ENCODE measurements at places on chromosomes 12 and 14.
A peak's percentile ranks its signal among the peaks of the same experiment; 100 is the strongest.

- peak; percentile 93 for DNase-seq
Measured at GRCh38 chr12:47079981-47080724, 394 bp upstream of the AMIGO2 start.

GRCh38 chr12:132356691-132357622 lies 27.6 kb upstream of the GALNT9 start:
- peak; percentile 97 for DNase-seq

GRCh38 chr12:48126953-48127630 lies 7.9 kb downstream of the PFKM start:
- DNase-seq: no peak

DNA sequence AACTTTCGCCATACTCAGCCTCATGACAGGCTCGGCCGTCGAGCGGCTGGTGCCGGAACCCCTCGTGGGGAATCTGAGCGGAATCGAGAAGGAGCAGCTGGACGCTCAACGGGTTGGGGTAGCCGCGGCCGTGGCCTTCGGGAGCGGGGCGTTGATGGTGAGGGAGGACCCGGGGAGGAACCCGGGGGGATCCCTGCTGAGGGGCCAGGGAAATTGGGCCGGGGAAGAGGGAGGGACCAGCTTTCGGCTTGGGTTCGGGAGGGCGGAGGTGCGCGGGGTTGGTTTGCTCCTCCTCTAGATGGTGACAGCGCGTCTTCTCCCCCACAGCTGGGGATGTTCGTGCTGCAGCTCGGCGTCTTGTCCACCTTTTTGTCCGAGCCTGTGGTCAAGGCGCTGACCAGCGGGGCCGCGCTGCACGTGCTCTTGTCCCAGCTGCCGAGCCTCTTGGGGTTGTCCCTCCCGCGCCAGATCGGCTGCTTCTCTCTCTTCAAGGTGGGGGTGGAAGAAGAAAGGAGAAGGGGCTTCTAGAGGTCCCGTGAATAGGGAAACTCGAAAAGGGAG lies 9.8 kb downstream of the ARHGEF25 start:
- DNase-seq: peak; percentile 87

- no peak for DNase-seq
Measured at GRCh38 chr14:103684871-103685270, 30.4 kb downstream of the XRCC3 start.

DNA sequence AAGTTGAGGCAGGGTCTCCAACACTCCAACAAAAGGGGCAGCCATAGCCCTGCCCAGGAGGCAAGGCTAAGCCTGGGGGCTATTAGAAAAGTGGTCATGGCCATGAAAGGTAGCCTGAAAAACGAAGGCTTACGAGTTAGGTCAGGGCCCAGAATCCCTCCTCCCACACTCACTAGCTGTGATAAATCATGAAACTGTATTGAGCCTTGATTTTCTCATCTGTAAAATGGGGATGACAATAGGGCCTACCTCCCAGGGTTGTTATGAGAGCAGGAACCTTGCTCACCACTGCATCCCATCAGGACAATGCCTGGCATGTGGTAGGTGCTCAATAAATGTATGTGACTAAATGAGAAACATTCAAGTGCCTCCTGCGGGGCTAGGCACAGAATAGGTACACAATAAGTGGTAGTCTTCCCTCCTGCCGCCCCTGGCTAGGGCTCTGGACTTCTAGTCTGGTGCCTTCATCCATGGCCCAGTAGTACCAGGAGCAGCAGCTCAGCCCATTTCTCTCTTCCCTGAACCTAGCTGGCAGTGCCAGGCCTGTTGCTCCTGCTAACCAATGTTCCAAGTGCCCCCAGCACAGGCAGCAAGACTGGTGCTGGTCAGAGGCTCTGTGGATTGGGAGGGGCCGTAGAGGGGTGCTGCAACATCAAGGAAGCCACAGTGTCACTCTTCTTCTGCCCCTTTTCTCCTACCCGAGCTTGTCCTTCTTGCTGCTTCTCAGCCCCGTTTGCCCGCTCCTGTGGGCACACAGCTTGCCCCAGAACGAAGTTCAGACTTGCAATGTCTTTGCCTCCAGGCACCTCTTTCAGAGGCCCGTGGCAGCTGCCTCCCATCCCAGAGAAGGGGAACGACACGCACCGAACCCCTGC lies 7.8 kb downstream of the PGF start:
- DNase-seq: peak; percentile 87

DNA sequence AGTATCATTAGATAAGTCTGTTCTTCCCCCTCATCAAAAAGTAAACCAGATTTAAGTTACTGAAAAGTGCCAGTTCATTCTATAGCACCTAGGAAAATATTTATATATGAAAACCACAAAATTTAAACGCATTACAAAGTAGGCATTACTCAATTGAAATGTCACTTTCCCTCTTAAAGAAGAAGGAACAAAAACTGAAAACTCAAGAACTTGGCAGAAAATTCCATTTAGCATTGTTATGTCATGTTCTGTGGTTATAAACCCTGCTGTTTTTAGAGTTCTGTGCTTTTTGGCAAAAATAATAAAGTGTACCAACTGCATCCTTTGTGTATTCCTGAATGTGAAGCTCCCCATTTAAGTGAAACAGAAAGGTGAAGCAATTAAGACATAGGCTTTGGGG lies 3.6 kb downstream of the FGD4 start:
- no peak for DNase-seq

DNA sequence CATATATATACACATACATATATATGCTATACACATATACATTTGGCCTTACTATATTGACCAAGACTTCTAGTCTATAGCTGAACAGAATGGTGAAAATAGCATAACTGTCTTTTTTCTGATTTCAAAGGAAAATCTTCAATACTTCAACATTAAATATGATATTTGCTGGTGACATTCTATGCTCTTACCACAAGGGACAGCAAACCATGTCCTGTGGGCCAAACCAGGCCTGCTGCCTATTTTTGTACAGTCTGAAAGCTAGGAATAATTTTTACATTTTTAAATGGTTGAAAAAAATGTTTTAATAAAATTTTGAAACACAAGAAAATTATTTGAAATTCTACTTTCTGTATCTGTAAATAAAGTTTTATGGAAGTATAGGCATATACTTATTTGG lies 63.6 kb downstream of the EML5 start:
- peak; percentile 21 for DNase-seq

DNA sequence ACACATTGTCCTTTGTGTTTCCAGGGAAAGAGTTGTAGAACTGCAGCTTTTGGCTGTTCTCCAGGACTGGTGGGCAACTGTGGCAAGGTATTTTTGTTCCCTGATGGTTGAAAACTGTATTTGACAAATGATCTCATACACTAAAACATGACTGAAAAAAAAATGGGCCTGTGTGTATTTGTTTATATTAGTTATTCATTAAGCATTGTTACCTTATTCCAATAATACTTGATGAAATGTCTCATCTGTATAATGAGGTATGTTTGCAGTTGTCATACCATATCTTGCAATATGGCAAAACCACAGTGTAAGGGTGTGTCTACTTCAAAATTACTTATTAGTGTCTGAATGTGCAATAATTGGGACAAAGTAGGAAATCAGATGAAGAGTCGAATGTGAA lies 479.4 kb upstream of the NOVA1 start:
- no peak for DNase-seq

Measured in osteoblast (primary cell).